Heart left ventricle (tissue), 16 donors: ENCODE measurements at places on chromosomes 12 and 14. TPM values are rescaled to one million over a fixed set of nuclear protein-coding genes. Genes with fewer than 3 reads are reported as not detected.

GRCh38 chr12:41904041-41904440 lies 240.6 kb downstream of the GXYLT1 start:
- DNase-seq, result no peak

- peak; percentile 49 for DNase-seq
Measured at GRCh38 chr12:6928022-6928702, 403 bp downstream of the ATN1 start.

Gene ENDOU
- total RNA-seq, result not detected

Gene ZNF385A
- total RNA-seq, result 6.7 TPM

GRCh38 chr14:76701981-76702380 lies 59.3 kb upstream of the VASH1 start:
- DNase-seq, result peak; percentile 42

Gene COL2A1
- not detected for total RNA-seq
